Upper lobe of right lung (tissue), 1 donor: ENCODE measurements at places on chromosomes 2 and 18. TPM values are rescaled to one million over a fixed set of nuclear protein-coding genes. Genes with fewer than 3 reads are reported as not detected.
A peak's percentile ranks its signal among the peaks of the same experiment; 100 is the strongest.

Gene GORASP2
- total RNA-seq: 69.7 TPM

DNA sequence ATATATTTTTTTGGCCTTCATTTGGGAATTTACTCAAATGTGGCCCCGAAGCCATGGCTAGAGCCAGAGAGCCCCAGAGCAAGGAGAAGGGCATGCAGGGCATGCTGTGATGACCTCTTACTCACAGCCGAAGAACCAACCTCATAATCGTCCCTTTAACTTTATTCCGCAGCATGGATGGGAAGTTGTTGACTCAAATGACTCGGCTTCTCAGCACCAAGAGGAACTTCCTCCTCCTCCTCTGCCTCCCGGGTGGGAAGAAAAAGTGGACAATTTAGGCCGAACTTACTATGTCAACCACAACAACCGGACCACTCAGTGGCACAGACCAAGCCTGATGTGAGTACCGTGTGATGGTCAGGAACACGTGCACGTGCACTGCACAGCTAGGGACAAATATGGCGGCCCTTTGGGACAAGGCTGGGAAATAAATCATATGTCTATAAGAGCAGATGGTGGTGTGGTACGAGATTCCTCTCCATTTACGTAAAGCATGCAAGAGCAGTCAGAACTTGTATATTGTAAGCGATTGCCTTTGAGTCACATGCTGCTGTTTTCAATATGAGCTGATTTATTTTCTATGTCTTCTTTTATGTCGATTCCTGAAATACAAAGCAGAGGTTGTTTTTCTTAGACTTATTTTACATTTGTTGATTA is 280.9 kb downstream of the NEDD4L start:
- no peaks in the 10 kb centered on the region for H3K27me3 ChIP-seq
- no peak overlapping the region for H3K4me3 ChIP-seq
- DNase-seq: no peak
- H3K4me1 ChIP-seq: peaks cover 5% of the 10 kb centered on the region
- peaks cover 20% of the 10 kb centered on the region for H3K36me3 ChIP-seq
- no peak overlapping the region for H3K27ac ChIP-seq

GRCh38 chr2:239819974-239820555 is 205.1 kb downstream of the NDUFA10 start:
- H3K4me3 ChIP-seq: no peak overlapping the region
- no peaks in the 10 kb centered on the region for H3K36me3 ChIP-seq
- H3K27ac ChIP-seq: no peak overlapping the region
- H3K27me3 ChIP-seq: no peaks in the 10 kb centered on the region
- no peaks in the 10 kb centered on the region for H3K4me1 ChIP-seq
- peak; percentile 58 for DNase-seq

GRCh38 chr18:45724601-45725000 is 620 bp downstream of the SLC14A1 start:
- H3K27me3 ChIP-seq: no peaks in the 10 kb centered on the region
- no peak overlapping the region for H3K27ac ChIP-seq
- no peak for DNase-seq
- H3K36me3 ChIP-seq: no peaks in the 10 kb centered on the region

DNA sequence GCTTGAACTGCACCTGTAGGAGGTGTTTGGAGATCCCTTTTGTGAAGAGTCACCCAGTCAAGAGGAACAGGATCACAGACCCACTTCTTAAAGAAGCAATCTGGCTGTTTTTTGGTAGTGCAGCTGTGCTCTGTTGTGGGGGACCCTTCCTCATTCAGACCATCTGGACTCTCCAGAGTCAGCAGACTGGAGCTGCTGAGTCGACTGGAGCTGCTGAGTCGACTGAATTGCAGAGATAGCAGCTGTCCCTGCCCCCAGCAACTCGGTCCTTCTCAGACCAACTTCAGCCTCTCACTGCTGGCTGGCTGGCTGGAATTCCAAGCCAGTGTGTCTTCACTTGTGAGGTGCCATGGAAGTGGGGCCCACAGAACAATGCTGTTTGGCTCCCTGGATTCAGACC is 56.8 kb downstream of the GTF3C3 start:
- no peaks in the 10 kb centered on the region for H3K4me1 ChIP-seq
- H3K4me3 ChIP-seq: no peak overlapping the region
- H3K27ac ChIP-seq: no peak overlapping the region
- no peaks in the 10 kb centered on the region for H3K36me3 ChIP-seq
- no peak for DNase-seq

GRCh38 chr2:29810956-29811355 is 110.4 kb downstream of the ALK start:
- H3K27me3 ChIP-seq: peaks cover 4% of the 10 kb centered on the region
- no peak overlapping the region for H3K27ac ChIP-seq
- no peaks in the 10 kb centered on the region for H3K4me1 ChIP-seq
- H3K36me3 ChIP-seq: no peaks in the 10 kb centered on the region
- no peak for DNase-seq
